ENCODE measurements at places on chromosomes 1 and 21.

- DNase-seq = no peak
These were observed 6.1 kb downstream of the B3GALT6 start for GRCh38 chr1:1237874-1238701.

- no peak for DNase-seq
These were observed 24.2 kb upstream of the CR2 start for GRCh38 chr1:207429963-207430362.

DNA sequence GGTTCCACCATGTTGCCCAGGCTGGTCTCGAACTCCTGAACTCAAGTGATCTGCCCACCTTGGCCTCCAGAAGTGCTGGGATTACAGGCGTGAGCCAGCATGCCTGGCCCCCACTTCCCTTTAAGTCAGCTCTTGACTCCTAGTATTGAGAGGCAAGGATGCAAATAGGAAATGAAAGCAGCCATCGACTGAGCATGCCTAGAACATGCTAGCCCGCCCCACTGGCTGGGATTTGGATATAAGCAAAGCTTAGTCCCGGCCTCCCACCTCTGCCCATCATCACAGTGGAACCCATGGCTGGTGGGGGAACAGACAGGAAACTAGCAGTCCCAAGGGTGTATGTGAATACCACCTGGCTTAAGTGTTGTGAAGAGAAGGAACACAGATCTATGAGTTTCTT, 10.5 kb downstream of the C1orf167 start:
- no peak for DNase-seq

DNA sequence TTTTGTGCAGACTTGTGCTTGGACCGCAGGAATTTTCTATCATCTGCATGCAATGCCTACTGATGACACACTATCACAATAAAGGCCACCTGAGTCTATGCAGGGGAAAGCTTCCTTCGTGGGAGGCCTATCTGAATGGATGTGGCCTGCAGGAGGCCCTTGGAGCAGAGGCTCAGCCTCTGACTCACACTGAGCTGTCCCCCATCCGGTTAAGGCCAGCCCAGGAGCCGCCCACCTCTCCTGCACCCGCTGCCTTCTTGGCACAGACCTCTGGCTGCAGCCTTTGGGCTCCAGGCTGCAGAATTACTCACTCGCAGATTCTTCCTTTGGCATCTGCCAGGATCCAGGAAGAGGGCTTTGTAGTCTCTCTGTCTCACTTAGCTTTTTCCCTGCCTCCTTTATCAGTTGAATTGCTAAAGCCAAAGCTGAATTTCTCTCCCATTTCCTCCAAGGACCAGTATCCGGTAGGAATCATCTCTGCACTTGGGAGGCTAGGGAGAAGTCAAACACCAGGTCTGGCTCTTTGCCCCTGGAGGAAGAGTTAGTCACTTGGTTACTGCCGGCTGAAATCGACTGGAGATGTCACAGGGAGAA, 65.1 kb upstream of the JUN start:
- peak; percentile 98 for DNase-seq

DNA sequence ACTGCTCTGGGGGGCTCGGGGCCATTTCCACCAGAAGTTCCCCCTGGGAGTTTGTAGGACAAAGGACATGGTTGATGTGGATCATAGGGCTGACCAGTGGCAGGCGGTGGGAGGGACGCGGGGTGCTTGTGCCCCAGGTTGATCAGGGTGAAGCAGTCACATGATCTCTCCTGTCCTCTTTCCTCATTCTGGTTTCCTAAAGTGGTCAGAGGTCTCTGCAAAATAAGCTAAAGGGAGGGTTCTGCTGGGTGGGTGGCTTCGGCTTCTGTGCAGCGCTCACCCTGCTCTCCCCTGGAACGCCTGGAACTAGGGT, 9.2 kb downstream of the PDXK start:
- DNase-seq = no peak

DNA sequence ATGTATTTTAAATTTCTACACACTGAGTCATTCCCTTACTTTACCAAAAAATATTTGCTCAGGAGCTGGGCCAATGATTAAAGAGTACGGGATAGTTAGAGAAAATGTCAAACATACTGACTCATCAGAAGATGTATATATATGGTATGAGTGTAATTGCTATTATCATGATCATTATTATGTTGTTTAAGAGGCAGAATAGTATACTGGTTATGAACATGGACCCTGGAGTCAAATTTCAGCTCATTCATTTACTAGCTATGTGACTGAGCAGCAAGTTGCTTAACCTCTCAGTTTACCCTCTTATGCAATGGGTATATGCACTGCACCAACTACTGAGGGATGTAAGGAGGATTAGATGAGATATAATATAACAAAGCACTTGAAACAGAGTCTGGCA, 41.2 kb upstream of the USH2A start:
- peak; percentile 58 for DNase-seq

GRCh38 chr1:226875641-226876295, 5.4 kb downstream of the PSEN2 start:
- no peak for DNase-seq

DNA sequence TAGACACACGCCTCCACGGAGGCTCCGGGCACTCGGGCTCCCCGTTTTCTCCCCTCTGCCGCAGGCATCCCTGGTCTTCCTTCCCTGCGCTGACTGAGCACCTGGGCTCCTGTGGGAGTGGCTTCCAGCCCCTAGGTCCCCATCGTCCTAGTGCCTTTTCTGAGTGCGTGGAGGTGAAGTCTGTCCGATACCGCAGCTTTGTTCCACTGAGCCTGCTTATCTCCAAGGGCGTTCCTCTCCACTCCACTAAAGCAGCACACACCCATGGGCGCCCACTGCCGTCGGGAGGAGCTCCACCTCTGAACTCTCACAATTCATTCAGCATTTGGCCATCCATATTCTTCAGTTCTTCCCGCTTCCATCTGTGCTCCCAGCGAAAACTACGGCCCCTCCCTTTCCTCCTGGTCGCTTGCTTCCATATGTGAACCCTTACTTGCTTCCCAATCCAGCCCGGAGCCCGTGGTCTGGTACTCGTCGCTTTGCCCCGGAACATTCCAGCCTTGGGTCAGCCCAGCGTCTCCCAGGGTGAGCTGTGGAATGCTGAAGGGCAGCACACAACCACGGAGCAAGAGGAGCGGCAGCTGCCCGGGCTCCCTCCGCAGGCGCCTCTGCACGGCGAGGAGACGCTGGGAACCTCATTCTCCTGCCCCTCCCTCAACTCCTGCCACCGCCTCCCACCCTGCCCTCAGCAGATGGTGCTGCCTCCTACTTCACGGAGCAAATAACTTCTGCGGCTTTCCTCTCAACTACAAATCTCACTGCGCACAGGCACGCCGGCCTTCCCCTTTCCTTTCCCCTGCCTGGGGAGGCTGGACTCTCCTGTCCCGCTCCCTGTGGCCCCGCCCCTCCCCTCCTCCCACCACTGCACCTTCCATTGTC, 27.5 kb downstream of the ATP8B2 start:
- peak; percentile 81 for DNase-seq

DNA sequence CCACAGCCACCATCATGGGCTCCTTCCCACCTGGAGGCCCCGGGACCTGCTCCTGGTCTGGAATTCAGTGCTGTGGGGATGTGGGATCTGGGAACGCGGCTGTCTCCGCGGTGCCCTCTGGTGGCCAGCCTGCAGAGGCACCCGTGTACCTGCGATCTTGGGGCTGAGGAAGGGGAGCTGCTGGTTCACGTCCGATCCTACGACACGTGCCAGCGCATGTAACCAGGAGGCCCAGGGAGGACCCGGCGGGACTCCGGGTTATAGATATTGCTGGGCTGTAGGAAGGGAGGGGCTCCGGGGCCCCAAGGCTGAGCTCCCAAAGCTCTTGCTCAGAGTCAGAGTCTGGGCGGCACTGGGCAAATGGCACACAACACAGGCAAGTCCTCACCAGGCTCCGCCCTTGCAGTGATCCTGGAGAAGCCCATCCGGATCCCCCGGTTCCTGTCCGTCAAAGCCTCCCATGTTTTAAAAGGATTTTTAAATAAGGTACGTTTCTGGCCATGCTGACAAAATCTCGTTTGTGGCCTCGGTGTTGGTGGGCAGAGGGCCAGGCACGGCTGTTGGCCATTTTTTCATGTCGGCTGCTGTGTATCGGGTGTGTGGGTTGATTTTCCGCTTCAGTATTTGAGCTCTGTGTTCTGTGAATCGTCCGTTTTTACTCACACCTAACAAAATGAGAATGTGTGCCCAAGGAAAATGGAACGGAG, 20.1 kb downstream of the FAAP20 start:
- peak; percentile 44 for DNase-seq

DNA sequence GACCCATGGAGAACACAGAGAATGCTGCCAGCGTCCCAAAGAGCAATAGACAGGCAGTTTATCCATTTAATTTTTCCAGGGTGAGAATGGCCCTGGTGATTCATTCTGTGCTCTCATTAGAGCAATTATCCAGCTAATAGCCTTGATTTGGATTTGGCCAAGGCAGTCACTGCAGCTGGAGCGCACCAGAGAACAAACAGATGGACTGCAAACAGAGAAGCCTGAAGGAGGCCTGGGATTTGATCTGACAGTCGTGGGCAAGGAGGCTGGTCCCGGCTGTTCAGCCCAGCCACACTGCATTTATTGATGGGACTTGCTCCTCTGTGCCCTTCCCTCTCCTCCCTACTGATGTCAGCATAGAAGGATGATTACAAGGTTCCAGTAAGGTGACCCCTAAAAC, 353.9 kb upstream of the C1orf174 start:
- no peak for DNase-seq

- no peak for DNase-seq
These were observed 261.5 kb downstream of the NFIA start for GRCh38 chr1:61343734-61344420.

GRCh38 chr1:153422450-153423068, 6.2 kb downstream of the S100A7A start:
- peak; percentile 50 for DNase-seq

DNA sequence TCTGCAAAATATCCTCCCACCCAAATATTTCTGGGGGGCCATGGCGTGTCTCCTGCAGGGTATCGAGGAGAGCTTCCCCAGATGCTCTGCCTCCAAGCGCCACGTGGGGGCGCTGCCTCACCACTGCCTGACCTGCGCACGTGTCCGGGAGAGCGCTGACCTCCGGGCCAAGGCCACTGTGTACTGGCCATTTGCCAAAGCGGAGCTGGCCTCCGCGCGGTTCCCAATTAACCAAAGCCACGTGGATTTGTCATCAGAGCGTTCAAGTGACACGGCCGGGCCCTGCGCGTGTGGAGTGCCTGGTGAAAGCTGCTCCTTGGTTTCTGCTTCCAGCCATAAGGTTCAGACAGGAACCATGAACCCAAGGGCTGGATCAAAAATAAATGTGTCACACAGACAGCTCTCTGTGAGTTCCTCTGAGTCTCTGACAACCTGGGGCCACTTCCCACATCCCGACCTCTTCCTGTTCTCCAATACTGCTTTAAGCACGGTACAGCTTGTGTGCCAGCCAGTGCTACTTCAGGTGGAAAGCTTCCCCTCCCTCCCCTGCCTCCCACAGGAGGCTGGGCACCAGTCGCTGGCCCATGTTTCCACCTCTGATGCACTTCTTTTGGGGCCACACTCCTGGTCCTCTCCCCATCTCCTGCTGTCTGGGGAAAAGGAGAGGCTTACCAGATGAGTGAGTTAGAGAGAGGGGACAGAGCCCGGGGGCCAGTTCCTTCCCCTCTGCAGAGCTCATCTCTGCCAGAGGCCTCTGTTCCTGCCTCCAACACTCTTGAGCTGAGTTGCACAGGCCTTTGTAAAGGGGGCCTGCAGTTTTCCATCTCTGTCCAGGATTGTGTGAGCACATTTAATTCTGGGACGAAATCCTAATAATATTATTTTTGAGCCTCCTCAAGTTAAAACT, 26.1 kb downstream of the ZP4 start:
- DNase-seq = peak; percentile 39
